ENCODE measurements at places on chromosomes 4 and X.

DNA sequence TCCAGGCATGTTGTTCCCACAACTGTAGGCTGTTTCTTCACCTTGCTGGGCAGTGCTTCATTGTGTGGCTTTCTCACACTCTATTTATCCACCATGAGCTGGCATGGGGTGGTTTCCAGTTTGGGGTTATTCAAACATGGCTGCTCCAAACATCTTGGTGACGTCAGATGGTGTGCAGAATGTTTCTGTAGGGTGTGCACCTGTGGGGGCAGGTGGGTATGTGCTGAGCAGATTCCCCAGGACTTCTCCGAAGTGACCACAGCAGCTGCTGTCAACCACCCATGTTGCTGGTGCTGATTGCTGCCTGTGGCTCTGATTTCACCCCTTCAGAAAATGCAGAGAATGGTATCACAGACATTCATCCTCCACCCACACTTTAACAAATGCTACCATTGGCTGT is 5.0 kb upstream of the PSAPL1 start:
- DNase-seq: no peak

- DNase-seq: no peak
These were observed 254.9 kb upstream of the ZCCHC13 start for GRCh38 chrX:74049126-74049525.

DNA sequence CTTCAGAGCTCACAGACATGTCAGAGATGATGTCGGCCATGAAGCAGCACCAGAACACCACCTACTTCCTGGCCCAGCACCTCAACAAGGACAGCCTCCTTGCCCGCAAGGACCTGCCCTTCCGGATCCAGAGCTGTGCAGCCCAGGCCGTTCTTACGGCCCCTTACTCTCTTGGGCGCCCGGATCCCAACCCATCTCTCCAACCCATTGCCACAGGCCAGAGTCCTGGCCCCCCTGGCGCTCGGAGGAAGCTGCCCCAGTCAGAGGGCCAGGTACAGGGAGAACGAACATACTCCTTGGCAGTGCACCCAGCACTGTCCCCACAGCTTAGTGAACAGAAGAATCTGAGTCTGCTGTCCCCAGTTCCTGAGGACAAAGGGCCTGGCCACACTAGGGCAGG is 27.9 kb upstream of the PRPS1 start:
- no peak for DNase-seq

GRCh38 chr4:143287572-143287923 is 49.1 kb upstream of the GAB1 start:
- DNase-seq: no peak

- DNase-seq: no peak
These were observed 133.9 kb downstream of the CORIN start for GRCh38 chr4:47703956-47704355.

GRCh38 chr4:90621080-90621479 is 493.9 kb downstream of the CCSER1 start:
- DNase-seq: no peak

DNA sequence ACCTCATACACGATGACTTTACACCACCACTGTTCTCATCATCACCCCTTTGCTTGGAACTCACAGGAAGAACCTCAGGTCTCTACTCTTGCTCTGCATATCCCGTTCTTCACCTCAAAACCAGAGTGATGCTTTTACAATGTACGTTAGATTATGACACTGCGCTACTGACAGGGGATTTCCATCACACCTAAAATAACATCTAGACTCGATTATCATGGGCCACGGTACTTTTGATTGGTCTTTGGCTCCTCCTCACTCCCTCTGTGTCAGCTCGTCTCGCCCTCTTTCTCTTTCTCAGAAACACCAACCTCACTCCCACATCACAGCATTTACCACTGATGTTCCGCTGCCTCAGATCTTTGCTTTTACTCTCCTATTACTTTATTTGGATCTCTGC is 172.4 kb downstream of the TLL1 start:
- no peak for DNase-seq

DNA sequence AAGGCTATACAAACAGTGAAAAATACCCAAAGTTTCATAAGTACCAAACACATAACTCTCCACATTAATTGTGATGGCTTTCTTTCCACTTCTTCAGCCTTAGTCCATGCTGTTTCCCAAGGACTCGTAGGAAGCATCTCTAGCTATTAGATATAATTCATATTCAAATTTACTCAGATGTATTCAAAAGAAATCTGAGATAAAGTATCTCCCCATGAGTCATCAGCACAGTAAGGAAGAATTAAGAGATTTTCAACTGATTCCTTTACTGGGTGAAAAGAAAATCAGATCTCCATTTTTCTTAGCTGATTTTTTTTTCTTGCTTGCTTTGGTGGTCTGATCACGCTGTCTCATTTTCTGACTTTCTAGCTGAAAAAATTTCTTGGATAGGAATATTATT is 71.7 kb downstream of the MID1 start:
- no peak for DNase-seq
